ENCODE measurements at places on chromosomes 5 and 9.

DNA sequence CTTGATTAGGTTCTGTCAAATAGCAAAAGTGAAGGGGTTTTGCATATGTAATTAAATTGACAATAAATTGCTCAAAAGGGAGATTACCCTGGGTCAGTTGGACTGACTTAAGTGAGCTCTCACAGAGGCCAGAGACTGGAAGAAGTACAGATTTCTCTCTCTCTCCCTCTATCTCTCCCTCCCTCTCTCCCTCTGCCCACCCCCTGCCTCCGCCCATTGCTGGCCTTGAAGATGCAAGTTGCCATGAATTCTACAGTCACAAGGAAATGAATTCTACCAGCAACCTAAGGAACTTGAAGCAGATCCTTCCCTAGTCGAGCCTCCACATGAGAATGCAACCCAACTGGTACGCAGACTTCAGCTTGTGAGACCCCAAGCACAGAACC is 119.2 kb downstream of the LPAR1 start:
- DNase-seq: no peak

GRCh38 chr9:93261281-93261680 is 77.3 kb downstream of the WNK2 start:
- no peak for DNase-seq

- no peak for DNase-seq
These were observed 108.3 kb upstream of the PCA3 start for GRCh38 chr9:76655971-76656370.

- peak; percentile 42 for DNase-seq
These were observed 6.4 kb upstream of the ST6GALNAC6 start for GRCh38 chr9:127905788-127906191.

DNA sequence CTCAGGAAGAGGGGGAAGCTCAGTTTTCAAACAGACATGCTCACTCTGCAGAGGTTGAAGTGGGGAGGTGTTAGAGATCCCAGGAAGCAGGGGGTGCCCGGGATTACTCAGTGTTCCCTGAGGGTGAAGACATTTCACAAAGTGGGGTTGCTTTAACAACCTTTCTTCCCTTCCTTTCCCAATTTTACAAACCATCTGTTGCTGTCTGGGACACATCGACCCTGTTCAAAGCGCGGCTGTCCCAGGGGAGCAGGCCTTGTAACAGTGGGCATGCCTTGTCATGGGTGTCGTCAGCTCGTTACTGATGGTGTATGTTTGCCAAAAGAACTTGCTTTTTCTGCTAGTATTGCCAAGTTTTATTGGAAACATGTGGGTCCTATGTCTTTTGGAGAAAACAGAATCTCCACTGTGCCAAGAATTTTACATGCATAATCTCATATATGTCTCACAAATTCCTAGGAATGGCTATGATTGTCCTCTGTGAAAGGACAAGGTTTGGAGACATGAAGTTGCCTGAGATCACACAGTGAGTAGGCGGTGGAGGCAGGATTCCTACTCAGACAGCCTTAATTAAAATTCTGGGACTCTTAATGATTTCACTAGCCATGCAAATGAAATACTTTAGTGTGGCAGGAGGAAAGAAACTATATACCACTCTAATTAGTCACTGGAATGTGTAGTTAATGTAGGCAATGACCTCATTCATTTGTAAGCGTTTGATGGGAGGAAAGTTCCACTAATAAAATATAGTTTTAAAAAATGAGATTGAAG is 198.9 kb downstream of the NXNL2 start:
- no peak for DNase-seq

DNA sequence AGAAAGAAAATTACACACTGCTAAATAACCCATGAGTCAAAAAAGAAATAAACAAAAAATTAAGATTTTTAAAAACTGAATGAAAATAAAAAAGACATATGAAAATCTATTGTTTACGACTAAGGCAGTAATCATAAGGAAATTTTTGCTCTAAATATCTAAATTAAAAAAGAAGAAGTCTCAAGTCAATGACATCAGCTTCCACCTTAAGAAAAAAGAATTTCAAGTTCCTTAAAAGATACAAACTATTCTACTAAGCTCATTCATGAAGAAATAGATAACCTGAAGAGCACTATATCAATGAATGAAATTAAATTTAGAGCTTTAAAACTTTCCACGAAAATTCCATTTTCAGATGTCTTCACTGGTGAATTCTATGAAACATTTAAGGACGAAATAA is 15.7 kb upstream of the STARD4 start:
- DNase-seq: no peak

GRCh38 chr5:115634343-115635132 is 8.7 kb upstream of the TMED7 start:
- peak; percentile 75 for DNase-seq

GRCh38 chr5:25713259-25713658 is 1068.5 kb upstream of the CDH10 start:
- no peak for DNase-seq

GRCh38 chr5:158313027-158313732 is 454.2 kb upstream of the CLINT1 start:
- no peak for DNase-seq

DNA sequence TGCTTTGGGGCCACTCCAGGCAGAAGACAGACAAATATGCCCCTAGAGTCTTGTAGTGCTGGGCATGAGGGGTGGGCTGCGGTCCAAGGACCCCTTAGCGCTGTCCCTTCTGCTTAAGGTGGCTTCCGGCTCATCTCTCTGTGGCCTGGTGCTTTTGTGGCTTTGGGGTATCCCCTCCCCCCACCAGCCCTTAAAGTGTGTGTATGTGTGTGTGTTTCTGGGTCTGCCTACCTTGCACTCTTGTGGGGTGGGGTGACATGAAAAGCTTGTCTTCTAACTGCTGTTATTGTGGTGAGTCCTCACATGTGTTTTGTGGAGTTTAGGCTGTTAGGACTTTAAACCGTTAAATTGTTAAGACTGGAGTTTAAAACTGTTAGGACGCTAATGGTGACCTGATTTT is 23.6 kb downstream of the MARCHF6 start:
- no peak for DNase-seq

GRCh38 chr5:91797576-91797975 is 414.5 kb upstream of the ARRDC3 start:
- DNase-seq: no peak

DNA sequence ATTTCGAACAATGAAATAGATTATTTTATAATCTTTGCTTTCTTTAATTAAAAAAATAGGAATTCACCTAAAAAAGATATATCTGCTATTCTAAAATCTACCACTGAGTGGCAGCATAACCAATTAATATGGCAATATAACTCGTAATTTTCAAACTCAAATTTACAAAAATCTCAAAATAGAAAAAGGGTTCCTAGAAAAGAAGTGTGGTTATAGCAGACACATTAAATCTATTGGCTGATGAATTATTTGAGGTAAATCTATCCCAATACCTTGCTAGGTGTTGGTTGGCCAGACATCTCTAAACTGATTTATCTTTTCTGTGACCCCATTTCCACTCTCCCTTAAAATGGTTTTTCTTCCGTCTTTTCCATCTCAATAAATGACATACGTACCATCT is 30.2 kb upstream of the NRG2 start:
- no peak for DNase-seq

GRCh38 chr9:126394802-126395201 is 68.2 kb downstream of the MVB12B start:
- no peak for DNase-seq

DNA sequence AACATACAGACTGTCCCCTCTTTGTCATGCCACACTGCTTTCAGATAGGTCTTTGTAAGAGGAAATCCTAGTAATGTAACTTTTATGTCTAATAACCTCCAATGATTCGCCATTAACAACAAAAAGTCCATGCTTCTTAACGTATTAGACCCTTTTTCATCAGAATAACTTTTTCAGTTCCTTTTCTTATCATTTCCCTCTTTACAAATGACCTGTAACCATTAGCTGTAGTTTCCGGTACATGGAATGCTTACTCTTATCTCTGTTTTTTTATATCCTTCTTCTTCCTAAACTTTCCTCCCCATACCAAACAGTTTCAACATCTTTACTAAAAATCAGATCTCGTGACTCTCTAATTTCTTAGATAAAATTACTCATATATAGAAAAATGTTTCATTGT is 268.9 kb upstream of the TYRP1 start:
- DNase-seq: no peak

- DNase-seq: no peak
These were observed 113.4 kb upstream of the HMHB1 start for GRCh38 chr5:143698574-143698973.

- DNase-seq: no peak
These were observed 151.8 kb upstream of the EPB41L4A start for GRCh38 chr5:112570708-112571444.

DNA sequence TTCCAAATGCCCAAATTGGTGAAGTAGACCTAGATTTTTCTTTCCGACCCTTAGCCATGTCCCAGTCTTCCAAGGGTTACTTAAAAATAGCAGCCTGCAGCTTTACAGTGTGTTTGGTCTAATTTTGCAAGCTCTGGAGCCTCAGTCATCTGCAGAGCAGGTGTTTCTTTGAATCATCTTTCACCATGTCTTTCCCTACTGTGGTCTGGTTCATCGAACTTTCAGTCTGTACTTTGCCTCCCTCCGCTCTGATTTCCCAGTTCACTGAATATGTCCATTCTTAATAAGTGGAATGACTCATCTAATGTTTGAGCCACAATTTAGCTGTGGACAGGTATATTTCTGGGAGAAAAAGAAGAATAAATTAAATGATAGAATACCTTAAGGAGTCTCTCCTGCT is 1060.7 kb downstream of the EFNA5 start:
- DNase-seq: no peak

GRCh38 chr9:112065806-112066606 is 109.1 kb downstream of the SUSD1 start:
- DNase-seq: no peak

DNA sequence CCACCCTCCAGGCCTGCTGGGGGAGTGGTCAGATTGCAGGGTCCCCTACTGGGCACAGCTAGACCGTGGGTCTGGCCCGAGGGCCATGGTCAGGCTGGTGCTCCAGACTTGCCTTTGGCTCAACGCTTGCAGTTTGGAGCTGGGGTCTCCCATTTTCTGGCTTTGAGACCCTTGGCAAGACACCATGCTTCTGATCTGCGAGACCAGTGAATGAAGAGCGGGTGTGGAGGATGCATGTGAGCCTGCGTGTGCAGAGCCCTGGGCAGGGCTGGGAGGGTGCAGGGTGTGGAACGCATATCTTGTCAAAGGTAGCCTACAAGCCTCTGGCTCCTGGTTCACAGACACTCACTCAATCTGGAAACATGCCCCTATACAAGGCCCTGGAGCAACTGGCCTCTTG is 6.1 kb upstream of the MRNIP start:
- DNase-seq: no peak

DNA sequence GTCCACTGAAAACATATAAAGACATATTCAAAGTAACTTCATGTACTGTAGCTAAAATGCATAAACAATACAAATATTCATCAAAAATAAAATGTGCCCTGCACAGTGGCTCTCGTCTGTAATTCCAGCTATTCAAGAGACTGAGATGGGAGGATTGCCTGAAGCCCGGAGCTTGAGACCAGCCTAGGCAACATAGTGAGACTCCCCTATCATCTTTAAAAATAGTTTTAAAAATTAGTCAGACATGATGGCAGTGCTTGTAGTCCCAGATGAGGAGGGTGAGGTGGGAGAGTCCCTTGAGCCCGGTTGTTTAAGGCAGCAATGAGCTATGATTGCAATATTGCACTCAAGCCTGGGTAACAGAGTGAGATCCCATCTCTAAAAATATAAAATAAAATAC is 534.1 kb downstream of the ANXA1 start:
- DNase-seq: no peak

- DNase-seq: no peak
These were observed 410.2 kb downstream of the ACTL7B start for GRCh38 chr9:108445431-108446071.

GRCh38 chr9:34079181-34079580 is 30.5 kb upstream of the UBAP2 start:
- DNase-seq: no peak

- DNase-seq: no peak
These were observed 104.6 kb upstream of the IRX1 start for GRCh38 chr5:3490957-3491507.

GRCh38 chr5:11075035-11075805 is 314.2 kb upstream of the DAP start:
- DNase-seq: no peak

DNA sequence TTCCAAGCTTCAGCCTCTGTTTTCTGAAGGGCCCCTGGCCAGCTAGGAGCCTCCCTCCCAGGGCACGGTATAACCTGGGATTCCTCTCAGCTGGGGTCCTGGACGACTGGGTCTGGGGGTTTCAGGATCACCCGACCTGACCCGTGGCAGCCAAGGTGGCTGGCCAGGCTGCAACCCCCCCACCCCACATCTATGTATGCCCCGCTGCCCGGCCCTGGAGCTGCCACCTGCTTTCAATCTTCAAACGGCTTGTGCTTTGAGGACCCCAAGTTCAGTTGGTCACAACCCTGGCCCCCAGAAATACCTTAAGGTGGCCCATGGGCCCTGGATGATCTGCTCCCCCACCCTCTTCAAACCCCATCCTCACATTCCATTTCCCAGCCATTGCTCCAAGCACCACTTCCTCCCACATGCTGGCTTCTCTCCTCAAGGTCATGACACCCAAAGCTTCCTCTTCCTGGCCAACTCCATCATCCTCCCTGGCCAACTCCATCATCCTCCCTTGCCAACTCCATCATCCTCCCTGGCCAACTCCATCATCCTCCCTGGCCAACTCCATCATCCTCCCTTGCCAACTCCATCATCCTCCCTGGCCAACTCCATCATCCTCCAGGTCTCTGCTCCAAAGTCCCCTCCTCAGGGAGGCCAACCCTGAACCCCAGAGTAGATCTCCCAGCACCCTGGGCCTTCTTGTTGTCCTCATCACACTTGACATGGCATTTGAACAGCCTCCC is 17.2 kb upstream of the TTLL11 start:
- DNase-seq: no peak

DNA sequence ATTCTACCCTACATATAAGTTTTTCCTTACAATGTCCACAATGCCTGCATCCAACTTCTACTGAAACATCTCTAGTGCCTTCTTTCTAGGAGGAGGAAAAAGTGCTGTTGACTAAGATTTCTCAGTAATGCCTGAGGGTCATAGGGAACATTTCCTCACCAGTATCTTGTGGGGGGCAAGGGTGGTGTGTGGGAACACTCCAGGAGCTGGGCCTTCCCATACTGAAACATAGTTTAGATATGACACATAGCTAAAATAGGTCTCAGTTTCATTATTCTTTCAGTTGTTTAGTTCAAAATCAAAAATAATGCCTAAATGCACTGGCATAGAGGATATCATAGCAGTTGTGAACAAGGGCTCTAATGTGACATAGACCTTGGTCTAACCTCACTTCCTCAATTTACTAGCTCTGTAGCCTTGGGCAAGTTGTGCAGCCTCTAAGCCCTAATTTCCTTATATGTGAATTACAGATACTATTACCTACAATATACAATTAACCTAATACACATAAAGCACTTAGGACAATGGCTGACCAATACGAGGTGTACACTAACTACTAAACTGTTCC is 66.1 kb downstream of the HAPLN1 start:
- DNase-seq: no peak

GRCh38 chr5:76219636-76220035 is 136.5 kb downstream of the SV2C start:
- no peak for DNase-seq

Data from stimulated activated CD4-positive, alpha-beta T cell treated with anti-CD3 and anti-CD28 coated beads, Interleukin-1b, Interleukin-23, amount 100 ng/mL, for 4 hours (primary cell).